Stimulated activated CD8-positive, alpha-beta memory T cell treated with anti-CD3 and anti-CD28 coated beads, Interleukin-7, amount 100 ng/mL, for 24 hours (primary cell): ENCODE measurements at places on chromosomes 2 and 18.

GRCh38 chr2:85275984-85276540, 51.7 kb downstream of the TGOLN2 start:
- no peak for DNase-seq

DNA sequence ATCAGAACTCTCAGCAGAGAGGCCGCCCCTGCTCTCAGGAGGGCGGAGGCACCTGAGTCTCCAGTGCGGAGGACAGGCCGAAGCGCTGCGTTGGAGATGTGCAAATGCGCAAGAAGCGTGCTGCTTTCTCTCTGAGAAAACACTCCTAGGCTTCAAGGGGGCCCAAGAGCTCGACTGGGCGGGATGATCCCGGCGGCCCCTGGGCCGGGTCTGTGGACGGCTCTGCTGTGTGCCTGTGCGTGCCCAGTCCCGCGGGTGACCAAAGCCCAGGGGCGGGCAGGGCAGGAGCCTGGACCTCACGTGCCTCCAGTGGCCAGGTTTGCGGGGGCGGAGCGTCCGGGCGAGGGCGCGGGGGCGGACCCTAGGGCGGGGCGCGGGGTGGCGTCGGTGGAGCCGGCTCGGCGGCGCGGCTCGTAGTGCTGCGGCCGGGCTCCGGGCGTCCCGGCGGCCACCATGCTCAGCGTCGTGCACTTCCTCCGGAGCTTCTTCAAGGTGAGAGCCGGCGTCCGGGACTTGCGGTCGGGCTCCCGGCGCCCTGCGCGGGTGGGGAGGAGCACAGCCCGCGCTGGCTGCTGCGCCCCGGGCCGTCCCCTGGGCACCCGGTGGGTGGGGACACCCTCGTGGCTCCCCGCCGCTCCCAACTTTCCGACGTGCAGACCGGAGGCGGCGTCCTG, at the start of gene ARHGEF4:
TSS of gene ARHGEF4 (plus strand) at position 414 of the 674 bp plus-strand sequence. CDS start at position 454, 40 bp downstream.
- DNase-seq: no peak

- no peak for DNase-seq
These were observed 1.8 kb upstream of the NPAS2 start for GRCh38 chr2:100818003-100818605.

GRCh38 chr2:222518570-222519381, 94.4 kb downstream of the SGPP2 start:
- DNase-seq: no peak

GRCh38 chr2:48250943-48251342, 279.0 kb upstream of the STON1 start:
- DNase-seq: no peak

DNA sequence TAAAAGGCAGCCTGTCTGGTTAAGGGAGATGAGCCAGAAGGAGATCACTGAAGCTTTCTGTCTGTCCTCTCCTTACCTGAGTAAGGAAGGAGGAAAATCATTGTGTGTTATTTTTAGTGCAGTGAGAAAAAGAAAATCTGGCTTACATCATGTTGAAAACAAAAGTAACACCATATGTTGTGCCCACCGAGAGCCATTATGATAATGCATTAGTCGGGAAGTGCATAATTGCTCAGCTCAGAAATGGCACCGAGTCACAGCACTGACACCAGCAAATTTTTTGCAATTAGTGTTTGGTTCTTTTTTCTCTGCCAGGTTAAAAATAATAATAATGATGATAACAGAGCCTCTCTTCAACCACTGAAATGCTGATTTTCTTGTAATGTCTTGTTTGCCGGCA, 46.6 kb downstream of the HNMT start:
- DNase-seq: no peak

- DNase-seq: no peak
These were observed 667.2 kb downstream of the ZEB2 start for GRCh38 chr2:143852759-143853158.

- DNase-seq: no peak
These were observed 258.0 kb downstream of the CNTNAP5 start for GRCh38 chr2:124283096-124283495.

DNA sequence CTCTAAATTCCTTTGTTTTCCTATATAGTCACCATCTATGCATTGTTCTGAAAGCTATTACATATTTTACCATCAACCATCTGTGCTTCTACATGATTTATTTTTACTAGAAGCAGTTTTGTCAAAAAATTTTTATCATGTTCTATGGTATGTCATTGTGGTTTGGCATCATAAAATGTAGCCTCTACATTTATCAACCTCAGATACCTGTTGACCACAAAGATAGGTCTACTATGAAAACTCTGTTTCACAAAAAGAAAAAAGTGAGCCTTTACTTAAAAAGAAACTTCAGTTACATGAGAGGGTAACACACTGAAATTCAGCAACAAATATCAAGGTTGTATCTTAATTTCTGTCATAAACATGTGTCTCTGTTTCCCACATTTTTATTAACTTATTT, 3.7 kb downstream of the BCL2 start:
- DNase-seq: no peak

- no peak for DNase-seq
These were observed 760.5 kb downstream of the SATB2 start for GRCh38 chr2:198697218-198697617.

- DNase-seq: no peak
These were observed 54.2 kb upstream of the ZSWIM2 start for GRCh38 chr2:186903216-186903615.

DNA sequence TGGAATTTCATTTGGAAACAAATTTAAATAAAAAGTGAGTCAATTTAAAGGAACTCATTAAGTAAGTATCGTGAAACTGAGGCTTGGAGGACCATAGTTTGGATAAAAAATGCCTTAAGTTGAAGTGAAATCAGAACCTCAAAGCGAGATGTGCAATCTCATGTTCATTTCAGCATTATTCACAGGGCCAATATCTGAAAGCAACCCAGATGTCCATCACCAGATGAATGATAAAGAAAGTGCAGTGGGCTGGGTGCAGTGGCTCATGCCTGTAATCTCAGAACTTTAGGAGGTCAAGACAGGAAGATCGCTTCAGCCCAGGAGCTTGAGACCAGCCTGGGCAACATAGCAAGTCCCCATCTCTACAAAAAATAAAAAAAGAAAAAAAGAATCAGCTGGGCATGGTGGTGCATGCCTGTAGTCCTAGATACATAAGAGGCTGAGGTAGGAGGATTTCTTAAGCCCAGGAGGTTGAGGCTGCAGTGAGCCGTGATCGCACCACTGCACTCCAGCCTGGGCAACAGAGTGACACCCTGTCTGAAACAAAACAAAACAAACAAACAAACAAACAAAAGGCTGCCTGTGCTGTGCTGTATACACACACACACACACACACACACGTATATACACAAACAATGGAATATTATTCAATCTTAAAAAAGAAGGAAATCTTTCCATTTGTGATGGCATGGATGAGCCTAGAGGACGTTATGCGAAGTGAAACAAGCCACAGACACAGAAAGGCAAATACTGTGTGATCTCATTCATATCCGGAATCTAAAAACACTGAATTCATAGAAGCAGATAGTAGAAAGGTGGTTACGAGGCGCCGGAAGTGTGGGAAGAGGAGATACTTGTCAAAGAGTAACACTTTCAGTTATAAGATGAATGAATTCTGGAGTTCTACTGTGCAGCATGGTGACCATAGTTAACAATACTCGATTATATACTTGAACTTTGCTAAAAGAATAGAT, 14.5 kb downstream of the SH3RF3 start:
- DNase-seq: no peak

GRCh38 chr2:121282800-121283385, 2.1 kb downstream of the TFCP2L1 start:
- DNase-seq: no peak
